Ammon's horn (tissue), 1 donor: ENCODE measurements at places on chromosomes 4 and X.

DNA sequence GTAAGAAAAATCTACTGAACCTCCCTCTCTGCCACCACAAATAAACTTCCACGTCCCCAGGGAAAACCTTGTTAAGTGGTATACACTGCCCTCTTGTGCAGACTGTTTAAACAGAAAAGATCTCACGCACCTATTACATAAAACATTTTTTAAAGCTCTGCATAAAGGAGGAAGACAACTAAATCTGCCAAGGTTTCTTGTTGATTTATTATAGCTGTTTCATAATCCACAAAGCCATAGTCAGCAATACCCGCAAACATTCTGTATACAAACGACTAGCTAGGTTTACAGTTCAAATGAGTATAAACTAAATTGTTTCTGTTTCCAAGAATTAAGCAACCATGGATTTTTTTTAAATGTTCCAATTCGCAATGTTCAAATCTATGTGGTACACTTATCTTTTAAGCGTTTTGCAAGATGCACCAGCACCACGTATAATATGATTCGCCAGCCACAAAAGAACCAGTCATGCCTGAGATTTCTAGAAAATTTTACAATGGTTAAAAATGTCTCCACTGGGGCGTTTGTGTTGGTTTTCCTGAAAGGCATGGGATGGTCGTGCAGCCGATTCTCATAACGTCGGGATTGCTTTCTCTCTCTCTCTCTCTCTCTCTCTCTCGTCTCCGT is 164.6 kb downstream of the PRKX start:
- DNase-seq: peak; percentile 22

GRCh38 chr4:40180356-40180755 is 16.5 kb upstream of the RHOH start:
- DNase-seq: no peak

- DNase-seq: no peak
These were observed 63.9 kb upstream of the GYPA start for GRCh38 chr4:144204431-144204830.

DNA sequence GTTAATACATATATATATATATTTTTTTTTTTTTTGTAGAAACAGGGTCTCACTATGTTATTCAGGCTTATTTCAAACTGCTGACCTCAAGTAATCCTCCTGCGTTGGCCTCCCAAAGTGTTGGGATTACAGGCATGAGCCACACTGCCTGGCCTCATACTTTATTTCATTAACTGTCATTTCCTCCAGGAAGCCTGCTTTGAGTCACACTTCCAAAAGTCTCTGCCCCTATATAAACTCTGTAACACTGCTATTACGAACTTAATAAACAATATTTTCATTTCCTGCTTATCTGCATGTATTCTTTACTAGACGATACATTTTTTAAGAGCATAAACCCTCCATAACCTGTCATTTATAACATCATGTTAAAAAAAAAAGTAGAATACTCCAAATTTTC is 167.2 kb downstream of the WDFY3 start:
- DNase-seq: no peak

GRCh38 chr4:109462802-109463201 is 29.2 kb downstream of the SEC24B start:
- no peak for DNase-seq

DNA sequence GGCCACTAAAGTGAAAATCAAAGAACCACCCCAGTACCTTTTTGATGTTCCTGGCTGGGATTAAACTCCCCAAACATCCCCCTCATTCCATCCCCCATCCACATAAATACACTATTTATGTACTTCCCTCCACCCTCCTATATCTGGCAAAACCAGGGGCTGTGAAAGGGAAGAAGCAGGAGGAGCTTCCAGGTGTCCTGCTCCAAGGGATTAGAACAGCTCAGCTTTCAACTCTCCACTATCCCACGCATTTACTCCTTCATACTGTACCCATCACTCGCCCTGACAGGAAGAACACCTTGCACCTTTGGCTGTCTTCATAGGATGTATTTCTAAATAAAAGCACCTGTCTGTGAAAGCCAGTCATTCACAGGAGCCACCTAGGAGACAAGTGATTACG is 140.0 kb downstream of the HHIP start:
- DNase-seq: no peak

DNA sequence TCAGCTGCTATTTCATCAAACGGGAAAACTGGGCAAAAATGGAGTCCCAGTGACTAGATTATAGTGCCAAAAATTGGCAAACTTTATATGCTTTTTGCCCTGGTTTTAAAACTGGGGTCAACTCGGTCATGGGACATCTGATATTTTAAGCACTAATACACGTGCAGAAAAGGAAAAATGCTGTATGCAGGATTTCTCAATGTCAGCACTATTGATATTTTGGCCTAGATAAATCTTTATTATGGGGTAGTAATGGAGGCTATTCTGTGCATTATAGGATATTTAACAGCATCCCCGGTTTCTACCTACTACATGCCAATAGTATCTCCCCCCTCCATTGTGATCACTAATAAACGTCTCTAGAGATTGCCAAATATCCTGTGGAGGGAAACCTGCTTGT is 870.9 kb upstream of the IGFBP7 start:
- DNase-seq: no peak
